SK-N-DZ (cell line): ENCODE measurements at places on chromosomes 1 and 21.

GRCh38 chr1:229397762-229398161 is 36.1 kb downstream of the ACTA1 start:
- no peak for DNase-seq

GRCh38 chr1:66446261-66447001 is 87.5 kb upstream of the SGIP1 start:
- DNase-seq: peak; percentile 72

GRCh38 chr1:226884116-226884625 is 13.8 kb downstream of the PSEN2 start:
- DNase-seq: no peak

DNA sequence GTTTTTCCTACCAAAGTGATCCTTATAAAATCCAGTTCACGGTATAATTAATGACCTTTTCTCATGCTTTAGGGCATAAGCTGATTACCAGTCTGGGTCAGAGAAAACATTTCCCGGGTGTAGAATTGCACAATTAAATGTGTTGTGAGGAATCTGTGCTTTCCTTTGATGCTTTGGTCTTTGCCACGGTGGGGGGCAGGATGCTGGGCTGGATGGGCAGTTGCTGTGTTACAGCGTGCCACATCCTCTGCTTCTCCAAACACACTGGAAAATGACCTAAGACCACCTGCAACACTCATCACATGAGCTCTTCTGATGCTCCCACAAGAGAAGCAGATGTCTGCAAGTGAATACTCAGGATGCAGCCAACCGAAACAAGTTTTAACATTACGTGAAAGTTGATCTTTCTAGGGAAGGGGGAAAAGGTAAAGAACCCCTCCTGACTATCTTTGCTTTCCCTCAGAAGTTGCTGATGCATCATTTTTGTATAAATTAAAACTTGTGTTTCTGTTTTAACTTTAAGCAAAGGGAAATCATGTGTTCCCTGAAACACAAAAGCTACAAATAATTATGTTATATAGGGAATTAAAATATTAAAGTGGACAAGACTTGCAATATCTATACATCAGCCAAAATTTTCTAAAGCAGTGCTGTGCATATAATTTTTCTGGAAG is 515.3 kb upstream of the NR5A2 start:
- peak; percentile 15 for DNase-seq

DNA sequence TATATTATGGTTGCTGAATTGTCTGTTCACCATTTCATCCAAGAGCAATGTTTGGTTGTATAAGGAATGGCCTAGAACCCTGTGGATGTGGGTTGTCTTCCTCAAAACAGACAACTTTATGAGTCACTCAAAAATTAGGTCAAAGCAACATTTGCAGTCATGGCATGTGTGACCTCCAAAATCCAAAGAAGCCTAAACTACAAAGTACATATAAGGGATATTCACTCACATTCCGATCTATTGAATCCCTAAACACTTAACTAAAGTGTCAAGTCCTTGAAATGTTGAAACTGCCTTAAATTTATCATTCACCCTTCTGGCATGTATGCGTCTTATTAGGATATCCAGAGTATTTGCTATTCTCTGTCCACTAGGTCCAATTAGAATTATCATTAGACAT is 491.5 kb downstream of the NUF2 start:
- DNase-seq: no peak
